Activated gamma-delta T cell treated with Interleukin-2 at 50 U/mL for 16 hours (primary cell): ENCODE measurements at places on chromosomes 12 and 14.

- no peak for DNase-seq
Measured at GRCh38 chr12:19510461-19510860, 71.2 kb downstream of the AEBP2 start.

DNA sequence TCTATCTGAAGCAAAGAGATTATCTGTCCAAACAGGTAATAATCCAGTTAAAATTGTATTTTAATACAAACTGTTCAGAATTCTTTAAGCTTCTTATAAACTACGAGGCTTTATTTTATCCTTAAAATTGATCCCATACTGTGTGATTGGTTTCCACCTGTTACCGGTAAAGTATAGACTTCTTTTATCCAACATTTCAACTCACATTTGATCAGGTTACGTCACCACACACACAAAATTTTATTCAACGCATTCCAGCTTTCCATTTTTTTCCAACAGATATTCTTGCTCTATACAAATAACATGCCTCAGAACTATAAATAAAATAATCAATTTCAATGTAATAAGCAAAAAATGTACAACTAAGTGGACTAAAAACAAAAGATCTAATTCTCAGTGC lies 4.5 kb downstream of the NOVA1 start:
- no peak for DNase-seq

DNA sequence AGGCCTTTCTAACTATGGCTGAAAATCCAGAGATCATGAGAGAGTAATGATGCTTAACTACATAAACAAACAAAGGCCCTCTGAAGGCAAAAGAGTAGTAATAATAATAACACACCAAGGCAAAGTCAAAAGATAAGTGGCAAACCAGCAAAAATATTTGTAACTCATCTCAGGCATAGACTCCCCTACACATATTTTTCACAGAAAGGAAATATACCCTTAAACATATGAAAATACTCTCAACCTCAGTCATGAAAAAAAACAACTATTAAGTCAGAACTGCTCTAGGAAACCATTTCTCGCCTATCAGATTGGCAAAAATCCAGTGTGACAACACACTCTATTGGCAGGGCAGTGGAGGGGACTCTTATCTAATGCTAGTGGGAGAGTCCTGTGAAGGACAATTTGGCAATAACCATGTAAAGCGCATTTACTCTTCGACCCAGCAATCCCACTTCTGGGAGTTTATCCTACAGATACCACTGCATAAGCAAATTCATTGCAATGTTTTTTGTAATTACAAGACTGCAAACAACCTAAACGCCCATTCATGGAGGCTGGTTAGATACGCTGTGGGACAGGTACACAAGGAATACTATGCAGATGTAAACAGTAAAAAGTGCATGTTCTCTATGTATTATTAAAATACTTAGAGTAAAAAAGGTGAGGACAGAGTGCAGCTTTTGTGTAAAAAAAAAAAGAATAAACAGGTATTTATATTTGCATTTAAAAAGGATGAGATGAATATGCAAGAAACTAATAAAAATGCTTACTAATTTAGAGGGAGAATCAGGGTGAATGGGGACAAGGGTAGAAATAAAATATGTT lies 26.0 kb upstream of the IL22 start:
- no peak for DNase-seq

GRCh38 chr14:94291159-94291905 lies 1.7 kb downstream of the SERPINA10 start:
- DNase-seq, result no peak

- no peak for DNase-seq
Measured at GRCh38 chr14:90726656-90727055, 89.6 kb downstream of the TTC7B start.

- DNase-seq, result no peak
Measured at GRCh38 chr12:115233891-115234543, 550.0 kb upstream of the TBX3 start.

DNA sequence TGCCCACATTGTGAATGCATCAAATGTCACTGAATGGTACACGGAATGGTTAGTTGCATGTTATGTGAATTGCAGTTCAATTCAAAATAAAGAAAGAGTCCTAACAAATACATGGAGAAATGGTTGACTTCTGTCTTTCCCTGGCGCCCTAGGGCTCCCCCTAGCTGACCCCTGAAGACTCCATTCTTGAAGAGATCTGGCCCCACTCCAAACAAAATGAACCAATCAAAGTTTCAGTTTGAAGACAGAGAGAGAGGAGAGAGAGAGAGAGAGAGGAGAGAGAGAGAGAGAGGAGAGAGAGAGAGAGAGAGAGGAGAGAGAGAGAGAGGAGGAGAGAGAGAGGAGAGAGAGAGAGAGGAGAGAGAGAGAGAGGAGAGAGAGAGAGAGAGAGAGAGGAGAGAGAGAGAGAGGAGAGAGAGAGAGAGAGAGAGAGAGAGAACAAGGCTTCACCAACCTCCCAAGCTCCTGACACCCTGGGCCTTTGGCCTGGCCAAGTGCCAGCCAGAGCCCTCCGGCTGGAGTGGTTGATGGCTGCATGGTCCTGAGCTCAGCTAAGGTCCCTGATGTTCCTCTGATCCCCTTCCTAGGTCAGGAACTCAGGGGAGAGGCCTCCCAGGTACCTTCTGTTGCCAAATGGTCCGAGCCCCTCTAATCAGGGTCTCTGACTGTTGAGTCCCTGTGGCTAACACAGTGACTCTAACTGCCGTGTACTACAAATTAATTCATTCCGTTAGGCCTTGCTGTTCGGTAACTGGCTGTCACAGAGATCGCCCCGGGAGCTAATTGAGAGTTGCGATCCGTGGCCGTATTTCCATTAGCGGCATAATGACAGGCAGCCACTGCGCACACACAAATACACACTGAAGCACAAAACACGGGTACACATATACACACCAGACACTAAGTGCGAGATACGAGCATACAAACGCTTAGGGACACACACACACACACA lies 188.8 kb downstream of the ESRRB start:
- no peak for DNase-seq
